Heart left ventricle (tissue), 16 donors: ENCODE measurements at places on chromosomes 1 and 21.

- DNase-seq = peak; percentile 92
- peak overlapping the region; percentile 98 for H3K27ac ChIP-seq
- peak overlapping the region; percentile 99 for H3K4me3 ChIP-seq
Measured at GRCh38 chr1:159923203-159924024, 1.9 kb downstream of the TAGLN2 start.

DNA sequence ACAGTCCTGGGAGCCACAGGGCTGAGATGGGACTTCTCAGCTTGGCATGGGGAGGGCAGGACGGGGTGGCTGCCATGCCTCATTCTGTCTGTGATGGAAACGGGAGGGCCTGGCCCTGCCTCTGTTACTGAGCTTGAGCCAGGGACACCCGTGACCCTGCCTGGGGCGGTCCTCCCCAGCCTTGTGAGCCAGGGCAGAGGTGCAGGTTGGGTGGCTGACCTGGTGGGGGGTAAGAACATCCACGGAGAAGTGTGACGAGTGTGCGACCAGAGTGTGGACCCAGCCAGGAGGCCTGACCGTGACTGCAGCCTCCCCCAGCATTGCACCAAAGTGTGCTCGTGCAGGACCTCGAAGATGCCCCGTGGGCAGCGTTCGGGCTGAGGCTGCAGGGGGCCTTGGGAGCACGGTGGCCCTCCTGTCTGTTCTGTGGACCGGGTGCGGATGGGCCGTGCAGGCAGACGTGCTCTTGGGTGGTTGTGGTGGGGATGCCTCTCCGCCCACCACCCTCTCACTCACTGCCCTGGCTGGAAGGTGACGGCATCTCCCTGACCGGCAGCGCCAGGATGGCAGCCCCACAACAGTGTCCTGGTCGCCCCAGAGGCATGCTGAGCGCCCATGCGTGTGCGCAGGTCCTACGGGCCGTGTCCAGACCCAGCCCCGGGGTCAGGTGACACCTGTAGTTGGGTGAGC is 45.4 kb downstream of the SKI start:
- no peak overlapping the region for H3K27ac ChIP-seq
- no peaks in the 10 kb centered on the region for H3K27me3 ChIP-seq
- H3K36me3 ChIP-seq = no peaks in the 10 kb centered on the region
- peaks cover 96% of the 10 kb centered on the region for H3K4me1 ChIP-seq
- no peak overlapping the region for H3K4me3 ChIP-seq

DNA sequence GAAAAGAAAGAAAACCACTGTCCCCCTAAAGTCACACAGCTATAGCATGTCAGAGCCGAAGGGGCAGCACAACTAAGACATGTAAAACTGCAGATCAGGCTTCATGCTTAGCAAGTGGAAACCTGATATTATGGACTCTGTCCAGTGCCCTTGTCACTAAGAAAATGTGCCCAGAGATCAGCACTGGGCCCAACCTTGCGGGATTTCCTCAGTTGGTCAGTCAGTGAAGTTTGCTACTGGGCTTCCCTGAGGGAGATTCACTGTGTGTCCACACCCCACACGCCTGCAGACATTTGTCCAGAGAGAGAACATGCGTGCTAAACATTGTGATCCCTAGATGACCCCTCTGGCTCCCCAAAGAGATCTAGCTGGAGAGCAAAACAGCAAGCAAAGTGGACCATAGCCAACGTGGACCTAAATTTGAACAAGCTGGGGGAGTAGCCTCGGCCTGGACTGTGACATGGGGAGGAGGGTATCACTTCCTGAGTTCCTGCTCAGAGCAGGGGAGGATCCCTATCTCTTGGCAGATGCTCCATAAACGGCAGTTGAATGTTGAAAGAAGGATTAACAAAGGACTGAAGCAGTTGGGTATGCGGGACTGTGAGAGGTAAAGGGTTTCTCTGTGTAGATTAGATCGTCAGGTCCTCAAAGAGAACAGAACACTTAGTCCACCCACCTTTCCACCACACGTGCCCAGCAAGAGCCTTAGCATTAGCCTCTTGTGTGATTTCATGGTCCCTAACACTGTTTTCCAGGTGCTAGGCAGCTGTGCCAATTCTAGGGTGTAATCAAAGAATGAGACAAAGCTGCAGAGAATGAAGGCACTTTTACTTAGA is 53.6 kb downstream of the GLUL start:
- no peaks in the 10 kb centered on the region for H3K4me1 ChIP-seq
- no peak overlapping the region for H3K27ac ChIP-seq
- DNase-seq = no peak
- no peaks in the 10 kb centered on the region for H3K27me3 ChIP-seq

DNA sequence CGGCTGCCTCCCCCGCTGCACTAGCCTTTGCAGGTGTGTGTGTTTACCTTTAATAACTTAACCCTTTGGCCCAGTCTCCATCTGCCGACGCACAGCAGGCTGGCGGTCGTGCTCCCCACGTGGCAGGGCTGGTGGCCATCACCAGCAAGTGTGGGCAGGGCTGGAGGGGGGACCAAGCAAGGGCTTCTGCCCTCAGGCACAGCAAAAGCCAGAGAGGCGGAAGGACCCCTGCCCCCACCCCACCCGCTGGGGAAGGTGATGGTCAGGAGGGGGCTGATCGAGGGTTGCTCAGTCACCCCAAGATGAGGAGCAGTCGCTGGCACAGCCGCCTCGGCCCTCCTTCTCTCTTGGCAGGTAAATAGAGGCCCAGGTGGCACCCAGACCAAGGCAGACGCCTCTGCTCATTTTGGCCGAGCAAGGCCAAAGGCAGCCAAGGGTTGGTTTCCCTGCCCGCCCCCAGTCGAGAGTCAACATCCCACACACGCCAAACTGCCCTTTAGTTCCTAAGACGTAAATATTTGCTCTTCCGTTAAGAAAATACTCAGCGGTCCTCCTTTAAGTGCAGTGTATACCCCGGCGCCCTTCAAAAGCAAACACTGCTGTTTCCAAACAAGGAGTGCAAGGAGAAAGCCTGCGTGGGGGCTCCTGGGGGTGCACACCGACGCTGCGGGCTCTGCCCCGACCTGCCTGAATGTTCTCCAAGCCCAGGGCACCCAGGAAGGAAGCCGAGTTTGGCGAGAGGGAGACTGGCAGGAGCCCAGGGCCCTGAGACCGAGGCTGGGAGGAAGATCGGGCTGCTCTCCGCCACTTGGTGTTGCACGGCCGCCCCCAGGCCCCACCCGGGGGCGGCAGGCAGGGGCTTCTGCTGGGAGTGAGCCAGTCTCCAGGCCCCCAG is 82.7 kb downstream of the SIK1 start:
- no peak overlapping the region for H3K4me3 ChIP-seq
- no peaks in the 10 kb centered on the region for H3K36me3 ChIP-seq
- DNase-seq = no peak

DNA sequence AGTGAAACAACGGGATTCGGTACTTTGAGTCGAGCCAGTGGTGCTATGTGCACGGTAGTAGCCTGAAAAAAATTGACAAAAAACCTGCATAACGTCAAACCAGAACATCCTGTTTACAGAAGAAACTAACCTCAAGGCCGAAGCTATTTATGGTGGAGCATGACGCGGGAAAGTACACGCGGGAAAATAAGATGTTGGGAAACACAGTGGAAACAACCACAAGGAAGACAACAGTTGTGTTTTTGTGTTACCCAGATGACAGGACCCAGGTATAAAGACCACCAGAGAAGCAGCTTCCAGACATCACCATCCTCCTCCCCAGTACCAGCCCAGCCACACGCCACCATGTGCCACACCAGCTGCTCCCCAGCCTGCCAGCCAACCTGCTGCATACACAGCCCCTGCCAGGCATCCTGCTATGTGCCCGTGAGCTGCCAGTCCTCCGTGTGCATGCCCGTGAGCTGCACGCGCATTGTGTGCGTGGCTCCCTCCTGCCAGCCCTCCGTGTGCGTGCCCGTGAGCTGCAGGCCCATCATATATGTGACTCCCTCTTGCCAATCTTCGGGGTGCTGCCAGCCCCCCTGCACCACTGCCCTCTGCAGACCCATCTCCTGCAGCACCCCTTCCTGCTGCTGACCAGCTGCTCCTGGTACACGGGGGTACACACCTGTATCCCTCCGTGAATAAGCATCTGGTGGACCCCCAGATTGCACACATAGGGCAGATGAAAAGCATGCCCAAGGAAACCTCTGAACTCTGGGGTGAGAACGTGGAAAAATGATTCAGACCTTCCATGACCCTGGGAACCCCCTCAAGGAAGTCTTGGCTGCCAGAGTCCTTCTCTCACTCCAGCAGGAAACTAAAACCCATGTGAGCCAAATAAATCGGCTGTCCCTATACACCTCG is at the start of gene KRTAP12-3:
Gene KRTAP12-3, plus strand, starts transcription at position 298 of the 906 bp plus-strand sequence. Its CDS starts 48 bp downstream, at position 346.
- no peaks in the 10 kb centered on the region for H3K4me1 ChIP-seq
- no peak within 1 kb of the TSS for H3K27ac ChIP-seq
- H3K36me3 ChIP-seq = no peaks in the 10 kb centered on the region
- no peak for DNase-seq
- no peaks in the 10 kb centered on the region for H3K27me3 ChIP-seq

DNA sequence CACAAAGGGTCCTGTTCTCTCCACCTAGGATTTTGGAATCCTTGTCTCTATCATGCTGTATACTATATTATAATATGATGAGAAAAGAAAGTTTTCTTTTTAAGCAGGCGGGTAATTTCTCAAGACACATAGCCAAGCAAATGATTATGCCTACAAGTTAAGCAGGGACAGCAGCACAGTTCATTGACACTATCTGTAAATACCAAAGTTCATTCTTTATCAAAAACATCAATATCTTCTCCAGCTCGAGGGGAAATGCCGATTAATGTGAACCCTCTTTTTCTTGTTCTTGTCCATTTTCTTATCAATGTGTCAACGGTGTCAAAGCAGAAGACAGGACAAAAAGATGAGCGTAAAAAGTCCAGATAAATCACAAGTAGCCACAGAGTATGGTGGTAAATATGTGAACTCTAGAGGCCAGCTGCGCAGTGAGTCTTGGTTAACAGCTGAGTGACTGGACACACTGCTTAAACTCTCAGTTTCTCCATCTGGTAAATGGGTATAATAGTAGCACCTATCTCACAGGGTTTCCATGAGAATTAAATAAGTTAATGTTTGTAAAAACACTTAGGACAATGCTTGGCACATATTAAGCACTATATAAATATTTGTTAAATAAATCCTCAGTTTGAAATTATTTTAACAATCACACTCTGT is 30.9 kb downstream of the LPAR3 start:
- no peak overlapping the region for H3K27ac ChIP-seq
- H3K4me1 ChIP-seq = no peaks in the 10 kb centered on the region
- H3K36me3 ChIP-seq = no peaks in the 10 kb centered on the region
- no peak overlapping the region for H3K4me3 ChIP-seq
- no peak for DNase-seq

DNA sequence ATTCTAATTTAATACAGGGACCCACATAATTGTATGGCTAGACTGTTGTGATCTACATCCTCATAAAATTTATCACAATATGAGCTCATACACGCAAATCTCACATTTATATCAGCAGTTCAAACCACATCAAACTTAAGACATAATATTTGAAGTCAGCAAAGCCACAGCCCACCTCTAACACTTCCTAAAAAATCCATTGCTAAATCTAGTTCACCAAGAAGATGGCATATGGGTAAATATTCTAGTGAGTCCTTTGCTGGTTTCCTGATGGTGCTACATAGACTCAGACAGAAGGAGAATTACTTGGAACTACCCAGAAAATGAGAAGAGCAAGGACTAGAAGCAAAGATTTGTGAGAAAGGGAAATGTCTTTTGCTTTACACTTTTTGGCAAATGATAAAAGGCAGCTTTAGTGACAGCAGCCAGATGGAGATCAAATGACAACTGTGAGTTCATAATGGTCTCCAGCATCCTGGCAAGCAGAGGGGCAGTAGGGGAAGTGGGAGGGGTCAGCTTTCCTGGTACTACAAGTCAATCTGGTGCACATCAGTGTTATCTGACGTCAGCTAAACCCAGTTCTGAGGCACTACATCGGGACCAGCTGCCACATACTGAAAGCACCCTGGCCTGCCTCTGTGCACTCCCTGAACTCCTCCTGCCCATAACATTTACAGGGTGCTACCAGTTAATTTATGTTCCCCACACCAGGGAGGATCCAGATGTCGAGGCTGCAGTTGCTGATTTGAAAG is 10.6 kb upstream of the GADD45A start:
- no peak overlapping the region for H3K4me3 ChIP-seq
- H3K27ac ChIP-seq = peak overlapping the region; percentile 49
- DNase-seq = no peak
- H3K27me3 ChIP-seq = no peaks in the 10 kb centered on the region
- peaks cover 13% of the 10 kb centered on the region for H3K4me1 ChIP-seq
- H3K36me3 ChIP-seq = no peaks in the 10 kb centered on the region

DNA sequence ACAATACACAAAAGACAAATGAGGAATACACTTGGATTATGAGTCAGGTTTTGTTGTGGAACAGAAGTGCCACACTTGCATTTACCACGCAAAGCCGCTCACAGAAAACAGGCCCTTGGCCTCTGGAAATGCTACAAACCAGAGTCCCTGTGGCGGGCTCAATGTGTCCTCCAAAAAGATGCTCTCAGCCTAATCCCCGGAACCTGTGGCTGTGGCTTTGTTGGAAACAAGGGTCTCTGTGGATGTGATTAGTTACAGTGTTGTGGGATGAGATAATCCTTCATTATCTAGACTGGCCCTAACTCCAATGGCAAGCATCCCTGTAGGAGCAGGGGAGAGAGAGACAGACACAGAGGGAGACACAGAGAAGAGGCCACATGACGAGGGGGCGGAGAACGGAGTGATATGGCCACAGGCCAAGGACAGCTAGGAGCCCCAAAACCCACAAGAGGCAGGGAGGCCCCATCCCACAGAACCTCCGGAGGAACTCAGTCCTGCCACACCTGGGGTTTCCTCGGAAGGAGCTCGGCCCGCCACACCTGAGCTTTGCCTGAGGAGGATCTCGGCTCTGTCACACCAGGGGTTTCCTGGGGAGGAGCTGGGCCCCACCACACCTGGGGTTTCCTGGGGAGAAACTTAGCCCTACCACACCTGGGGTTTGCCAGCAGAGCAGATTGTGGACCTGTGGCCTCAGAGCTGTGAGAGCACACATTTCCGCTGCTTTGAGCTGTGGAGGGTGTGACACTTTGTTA is 55.4 kb downstream of the NPHP4 start:
- no peak overlapping the region for H3K4me3 ChIP-seq
- no peaks in the 10 kb centered on the region for H3K27me3 ChIP-seq
- H3K36me3 ChIP-seq = peaks cover 26% of the 10 kb centered on the region
- no peak overlapping the region for H3K27ac ChIP-seq

DNA sequence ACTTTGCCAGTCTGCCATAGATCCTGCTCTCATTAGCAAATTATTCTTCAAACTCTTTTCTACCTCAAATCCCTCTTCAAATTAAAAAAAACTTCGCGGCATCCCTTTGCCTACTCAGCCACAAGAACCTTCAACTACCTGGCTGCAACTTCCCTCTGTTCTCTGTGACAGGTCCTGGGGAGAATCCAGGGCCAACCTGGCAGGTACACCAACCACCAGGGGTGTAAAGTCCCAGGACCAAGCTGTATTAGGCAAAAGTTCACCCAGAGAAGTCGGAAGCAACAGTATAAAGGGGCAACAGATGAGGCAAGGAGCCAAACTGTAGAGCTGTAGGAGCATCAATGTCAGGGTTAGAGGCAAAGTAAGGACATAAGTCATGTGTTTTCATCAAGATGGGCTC is 18.3 kb upstream of the ITLN2 start:
- no peaks in the 10 kb centered on the region for H3K36me3 ChIP-seq
- H3K4me1 ChIP-seq = no peaks in the 10 kb centered on the region
- H3K27me3 ChIP-seq = no peaks in the 10 kb centered on the region
- no peak overlapping the region for H3K27ac ChIP-seq
- no peak for DNase-seq
